ENCODE measurements at places on chromosomes 2 and 18.

GRCh38 chr2:108184419-108184818, 55.3 kb upstream of the SULT1C3 start:
- no peak for DNase-seq

DNA sequence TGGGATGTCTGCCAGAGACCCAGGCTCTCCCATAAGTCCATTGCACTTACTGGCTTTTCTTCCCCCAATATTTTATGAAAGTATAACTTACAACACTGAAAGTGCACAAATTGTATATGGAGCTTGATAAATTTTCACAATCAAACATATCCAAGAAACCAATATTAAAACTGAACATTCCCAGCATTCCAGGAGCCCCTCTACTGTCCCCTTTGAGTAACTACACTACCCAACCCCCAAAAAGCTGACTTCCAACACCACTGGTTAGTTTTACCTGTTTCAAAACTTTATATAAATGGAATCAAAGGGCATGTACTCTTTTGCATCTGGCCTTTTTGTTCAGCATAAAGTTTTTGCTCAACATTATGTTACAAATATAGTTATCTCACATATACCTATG, 35.2 kb upstream of the PKDCC start:
- DNase-seq = no peak

- DNase-seq = no peak
Measured at GRCh38 chr18:23115683-23116096, 19.6 kb upstream of the CABLES1 start.

DNA sequence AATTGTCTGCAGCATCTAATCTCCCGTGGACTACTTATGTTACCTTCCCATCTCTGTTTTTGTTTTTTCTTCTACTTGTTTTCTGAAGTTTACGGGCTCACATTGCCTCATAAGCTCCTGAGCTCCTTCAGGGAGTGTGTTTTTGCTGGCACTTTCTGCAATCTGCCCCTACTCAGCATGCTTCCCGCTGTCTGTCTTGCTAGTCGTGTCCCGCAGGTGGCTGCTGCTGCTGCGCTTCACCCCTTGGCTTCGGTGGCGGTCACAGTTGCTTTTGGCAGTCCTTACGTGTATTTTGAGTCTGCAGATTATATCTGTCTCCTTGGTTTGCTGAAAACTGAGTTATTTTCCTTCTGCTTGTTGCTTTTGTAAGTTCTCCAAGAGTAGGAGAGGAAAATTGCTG, 37.3 kb downstream of the FER1L5 start:
- DNase-seq = no peak

GRCh38 chr2:236772220-236772837, 202.7 kb downstream of the ACKR3 start:
- DNase-seq = no peak

DNA sequence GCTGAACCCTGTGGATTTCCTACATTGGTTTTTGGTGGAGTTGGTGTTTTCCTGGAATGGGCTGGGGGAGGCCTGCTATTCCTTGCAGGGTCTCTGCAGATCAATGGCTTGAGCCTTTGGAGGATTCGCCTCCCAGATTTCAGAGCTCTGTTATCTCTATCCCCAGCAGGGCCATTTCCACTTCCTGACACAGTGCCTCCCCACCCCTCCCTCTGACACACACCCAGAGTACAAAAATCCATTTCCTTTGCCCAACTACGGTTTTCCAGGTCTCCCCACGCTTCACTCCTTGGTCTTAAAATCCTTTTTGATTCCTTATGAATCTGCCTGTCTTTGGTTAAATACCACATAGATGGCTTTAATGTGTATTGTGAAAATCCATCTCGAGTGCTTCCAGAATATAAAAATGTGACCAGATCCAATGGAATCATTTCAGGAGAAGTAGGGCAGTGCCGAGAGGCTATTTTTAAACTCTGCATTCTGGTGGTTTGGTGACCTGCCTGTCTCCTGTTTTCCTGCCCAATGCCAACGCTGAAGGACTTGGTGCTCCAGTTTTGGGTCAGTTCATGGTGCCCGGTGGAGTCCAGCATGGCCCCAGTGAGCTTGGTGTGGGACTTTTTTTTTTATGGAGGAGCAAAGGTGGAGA, 60.9 kb downstream of the ARL4C start:
- no peak for DNase-seq

GRCh38 chr2:147547440-147547839, 297.4 kb upstream of the ACVR2A start:
- no peak for DNase-seq

- DNase-seq = no peak
Measured at GRCh38 chr2:105875241-105875640, 130.5 kb downstream of the NCK2 start.

GRCh38 chr18:75350512-75350839, 77.0 kb downstream of the SMIM21 start:
- peak; percentile 68 for DNase-seq

GRCh38 chr18:57004366-57005121, 142.3 kb upstream of the BOD1L2 start:
- no peak for DNase-seq

- DNase-seq = no peak
Measured at GRCh38 chr2:197915548-197916265, 111.3 kb downstream of the PLCL1 start.

- DNase-seq = no peak
Measured at GRCh38 chr18:2104620-2105462, 466.5 kb downstream of the METTL4 start.

GRCh38 chr2:176959614-176960013, 253.0 kb upstream of the HNRNPA3 start:
- no peak for DNase-seq

DNA sequence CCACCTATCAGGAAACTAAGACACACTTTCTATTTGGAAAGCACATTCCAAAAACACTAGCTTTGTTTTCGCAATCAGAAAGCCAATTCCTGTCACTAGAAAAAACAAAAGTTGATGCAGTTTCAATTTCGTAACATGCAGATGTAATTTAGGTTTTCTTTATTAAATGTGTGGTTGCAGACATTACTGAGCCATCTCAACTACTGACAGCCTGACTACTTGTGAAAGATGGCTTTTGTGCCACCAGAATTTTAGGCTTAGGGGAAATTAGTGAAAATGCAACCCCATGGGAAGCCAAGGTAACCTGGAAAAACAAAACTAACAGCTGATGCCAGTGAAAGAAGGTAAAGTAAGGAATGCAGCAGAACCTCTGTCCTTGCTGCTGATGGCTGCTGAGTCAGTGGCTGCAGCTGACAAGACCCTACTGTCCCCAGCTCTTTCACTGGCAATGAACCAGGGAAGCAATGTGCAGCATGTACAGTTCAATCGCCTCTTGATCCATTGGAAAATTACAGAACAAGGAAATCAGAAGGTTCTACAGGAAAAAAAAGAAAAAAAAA, 34.9 kb downstream of the FEZ2 start:
- no peak for DNase-seq

- no peak for DNase-seq
Measured at GRCh38 chr2:44348400-44348799, 12.9 kb downstream of the PREPL start.

GRCh38 chr2:192443831-192444230, 249.1 kb upstream of the TMEFF2 start:
- DNase-seq = no peak

GRCh38 chr2:27427863-27428212, 593 bp upstream of the NRBP1 start:
- no peak for DNase-seq

GRCh38 chr18:35045121-35045520, 3.9 kb downstream of the MAPRE2 start:
- DNase-seq = peak; percentile 48
